ENCODE measurements at places on chromosomes 13 and 19.

- DNase-seq, result peak; percentile 30
These were observed 76.6 kb upstream of the POMP start for GRCh38 chr13:28582225-28582891.

GRCh38 chr13:54373211-54373610 lies 1344.6 kb downstream of the OLFM4 start:
- DNase-seq, result no peak

DNA sequence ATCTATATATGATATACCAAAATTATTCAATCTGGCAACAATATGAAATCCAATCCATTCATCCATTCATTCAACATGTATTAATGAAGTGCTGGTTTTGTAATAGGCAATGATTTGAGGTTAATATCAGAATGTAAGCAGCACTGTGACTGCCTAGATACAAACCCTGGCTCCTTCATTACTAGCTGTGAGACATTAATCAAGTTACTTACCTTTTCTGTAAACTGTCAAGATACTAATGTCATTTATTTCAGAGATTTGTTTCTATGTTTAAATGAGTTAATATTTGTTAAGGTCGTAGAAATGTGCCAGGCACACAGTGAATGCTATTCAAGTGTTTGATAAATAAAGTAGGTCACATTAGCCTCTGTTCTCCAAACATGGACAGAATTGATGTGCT lies 40.9 kb downstream of the CLDN10 start:
- DNase-seq, result no peak

DNA sequence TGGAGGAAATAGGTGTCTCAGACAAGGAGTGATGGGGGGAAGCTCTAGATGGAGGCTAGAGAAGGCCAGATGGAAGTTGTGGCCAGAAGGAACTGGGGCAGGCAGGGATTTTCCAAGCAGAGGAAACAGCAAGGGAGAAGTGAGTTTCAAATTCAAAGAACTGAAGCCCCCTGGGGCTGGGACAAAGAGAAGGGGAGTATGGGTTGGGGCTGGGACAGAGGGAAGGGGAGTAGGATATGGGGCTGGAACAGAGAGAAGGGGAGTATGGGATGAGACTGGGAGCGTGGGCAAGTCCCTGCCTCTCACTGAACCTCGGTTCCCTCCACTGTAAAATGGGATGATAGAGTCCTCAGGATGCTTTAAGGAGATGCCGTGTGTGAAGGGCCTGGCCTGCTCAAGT lies 1.9 kb upstream of the GTF2F1 start:
- no peak for DNase-seq

- DNase-seq, result no peak
These were observed 27.7 kb downstream of the CYP2B6 start for GRCh38 chr19:41018736-41019290.

DNA sequence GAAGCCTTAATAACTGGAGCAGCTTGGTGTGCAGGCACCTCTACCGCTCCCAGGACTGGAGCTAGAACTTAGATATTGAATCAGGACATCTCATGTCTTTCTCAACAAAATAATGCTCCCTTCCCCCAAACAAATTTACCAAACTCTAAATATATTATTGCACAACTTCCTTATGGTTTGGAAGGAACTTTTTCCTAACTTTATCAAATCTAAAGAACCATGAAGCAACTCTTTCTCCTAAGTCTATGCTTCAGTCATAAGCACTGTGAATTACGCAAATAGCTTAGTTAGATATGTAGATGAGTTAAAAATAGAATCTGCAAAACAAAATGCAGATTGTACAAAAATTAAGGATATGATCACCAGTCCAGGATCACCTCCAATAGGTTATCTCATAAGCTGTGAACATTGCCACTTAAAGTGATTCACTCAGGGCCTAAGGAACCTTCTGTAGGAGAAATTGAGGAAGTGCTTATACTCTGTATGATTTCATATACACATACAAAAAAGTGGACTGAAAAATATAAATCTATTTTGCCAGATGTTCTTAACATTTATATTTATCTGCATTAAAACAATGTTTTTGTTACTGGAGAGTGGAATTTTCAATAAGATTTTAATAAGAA lies 20.4 kb upstream of the MAB21L1 start:
- DNase-seq, result peak; percentile 49

DNA sequence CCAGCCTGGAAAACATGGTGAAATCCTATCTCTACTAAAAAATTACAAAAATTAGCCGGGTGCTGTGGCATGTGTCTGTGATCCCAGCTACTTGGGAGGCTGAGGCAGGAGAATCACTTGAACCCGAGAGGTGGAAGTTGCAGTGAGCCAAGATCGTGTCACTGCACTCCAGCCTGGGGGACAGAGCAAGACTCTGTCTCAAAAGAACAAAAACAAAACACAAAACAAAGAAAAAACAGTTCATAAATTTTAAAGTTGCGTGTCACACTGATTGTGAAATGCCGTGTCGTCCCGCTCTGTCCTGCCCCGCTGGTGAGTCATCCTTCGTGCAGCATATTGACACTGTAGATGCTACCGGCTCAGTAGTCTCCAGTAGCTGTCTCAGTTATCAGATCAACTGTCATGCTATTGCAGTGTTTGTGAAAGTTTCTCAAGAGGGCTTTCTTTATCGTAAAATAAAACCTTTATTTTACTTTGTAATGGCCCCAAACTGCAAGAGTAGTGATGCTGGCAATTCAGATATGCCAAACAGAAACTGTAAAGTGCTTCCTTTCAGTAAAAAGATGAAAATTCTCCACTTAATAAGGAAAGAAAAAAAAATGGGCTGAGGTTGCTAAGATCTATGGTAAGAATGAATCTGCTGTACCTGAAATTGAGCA lies 36.4 kb upstream of the IGFL1 start:
- DNase-seq, result peak; percentile 26

DNA sequence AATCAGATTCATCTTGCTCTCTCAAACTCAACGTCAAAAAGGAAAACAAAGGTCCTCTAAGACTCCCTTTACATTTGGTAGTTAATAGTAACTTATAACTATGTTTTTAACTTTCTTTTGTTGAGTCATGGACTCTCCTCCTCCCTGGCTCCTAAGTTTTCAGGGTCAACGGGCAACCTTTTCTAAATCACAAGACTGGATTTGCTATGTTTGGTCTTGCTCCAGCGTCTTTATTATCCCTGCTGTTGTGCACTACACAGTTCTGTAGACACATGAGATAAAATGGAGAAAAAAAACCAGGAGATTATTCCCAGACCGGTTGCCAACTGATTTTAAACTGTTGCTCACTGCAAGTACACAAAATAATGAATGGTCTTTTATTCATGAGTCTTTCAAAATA lies 1.9 kb upstream of the ITM2B start:
- no peak for DNase-seq

DNA sequence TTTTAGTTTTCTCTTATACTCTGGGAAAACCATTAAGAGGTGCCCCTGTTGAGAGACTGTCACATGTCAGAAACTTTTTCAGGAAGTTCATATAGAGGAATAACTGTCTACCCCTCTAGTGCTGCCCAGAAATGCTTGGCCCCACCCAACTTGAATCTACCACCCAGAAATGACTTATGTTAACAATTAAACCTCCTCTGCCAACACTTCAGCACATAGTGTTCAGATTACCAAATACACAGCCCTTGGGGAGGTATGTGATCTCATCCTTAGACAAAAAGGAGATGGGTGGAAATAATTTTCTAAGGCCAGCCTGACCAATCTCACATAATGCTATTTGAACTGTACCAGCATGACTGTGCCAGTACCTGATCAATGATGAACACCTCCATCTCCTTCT lies 35.6 kb downstream of the CCDC169 start:
- DNase-seq, result no peak

DNA sequence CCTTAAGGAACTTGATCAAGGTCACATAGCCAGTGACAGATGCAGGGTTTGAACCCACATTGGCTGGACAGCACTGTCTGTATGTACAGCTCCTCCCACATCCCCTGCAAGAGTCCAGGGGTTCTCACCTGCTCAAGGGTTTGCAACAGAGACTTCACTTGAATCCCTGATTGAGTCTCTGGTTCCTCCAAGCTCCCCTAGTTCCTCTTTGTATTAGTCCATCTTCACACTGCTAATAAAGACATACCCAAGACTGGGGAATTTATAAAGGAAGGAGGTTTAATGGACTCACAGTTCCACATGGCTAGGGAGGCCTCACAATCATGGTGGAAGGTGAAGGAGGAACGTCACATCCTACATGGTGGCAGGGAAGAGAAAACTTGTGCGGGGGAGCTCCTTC lies 72.8 kb upstream of the CLDN10 start:
- DNase-seq, result no peak

DNA sequence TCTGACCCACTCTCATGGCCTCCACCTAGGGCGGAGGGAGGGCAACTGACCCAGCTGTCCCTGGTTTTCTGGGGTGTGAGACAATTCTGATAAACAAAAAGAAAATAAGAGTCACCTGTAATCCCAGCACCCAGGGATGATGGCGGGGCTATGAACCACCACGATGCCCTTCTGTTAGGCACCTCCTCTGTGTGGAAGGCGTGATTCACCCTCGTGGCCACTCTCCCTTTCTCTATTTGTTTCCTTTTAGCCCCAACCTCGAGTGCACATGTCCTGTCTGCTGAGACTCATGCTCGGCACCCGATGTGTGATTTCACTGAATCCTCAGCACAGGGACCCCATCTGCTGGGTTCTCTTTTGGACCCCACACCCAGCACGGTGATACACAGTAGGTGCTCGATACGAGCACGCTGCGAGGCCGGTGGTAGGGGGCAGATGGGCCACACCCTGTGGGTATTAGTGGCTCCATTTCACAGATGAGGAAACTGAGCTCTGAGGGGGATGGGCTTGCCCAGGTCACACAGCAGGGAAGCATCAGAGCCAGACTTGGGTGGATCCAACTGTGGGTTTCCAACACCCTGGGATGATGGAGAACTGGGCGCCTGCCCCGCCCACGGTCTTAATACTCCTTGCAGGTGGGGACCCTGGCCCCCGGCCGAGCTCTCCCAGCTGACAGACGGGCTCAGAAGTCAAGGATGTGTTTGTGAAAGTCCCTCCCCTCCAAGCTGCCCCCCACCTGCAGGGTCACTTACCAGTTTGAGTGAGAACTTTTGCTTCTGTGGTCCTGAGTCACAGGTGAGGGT lies 24.9 kb downstream of the VRK3 start:
- DNase-seq, result no peak

DNA sequence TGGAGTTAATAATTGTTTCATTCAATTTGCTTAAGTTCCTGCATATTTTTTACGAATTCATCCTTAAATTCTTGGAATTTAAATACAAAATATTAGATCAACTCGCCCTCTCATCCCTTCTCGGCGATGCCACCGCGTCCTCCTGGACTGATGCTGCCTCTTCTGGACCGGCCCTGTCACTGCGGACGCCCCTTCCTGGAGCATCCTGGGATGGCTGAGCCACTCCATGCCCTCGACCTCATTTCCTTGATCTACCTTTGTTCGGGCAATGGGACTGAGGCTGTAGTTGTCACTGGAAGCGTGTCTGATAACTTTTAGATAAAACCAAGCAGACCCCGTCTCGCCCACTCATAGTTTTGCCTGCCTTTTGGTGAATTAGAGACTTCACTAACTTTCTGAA lies 283.7 kb downstream of the TEX29 start:
- no peak for DNase-seq

DNA sequence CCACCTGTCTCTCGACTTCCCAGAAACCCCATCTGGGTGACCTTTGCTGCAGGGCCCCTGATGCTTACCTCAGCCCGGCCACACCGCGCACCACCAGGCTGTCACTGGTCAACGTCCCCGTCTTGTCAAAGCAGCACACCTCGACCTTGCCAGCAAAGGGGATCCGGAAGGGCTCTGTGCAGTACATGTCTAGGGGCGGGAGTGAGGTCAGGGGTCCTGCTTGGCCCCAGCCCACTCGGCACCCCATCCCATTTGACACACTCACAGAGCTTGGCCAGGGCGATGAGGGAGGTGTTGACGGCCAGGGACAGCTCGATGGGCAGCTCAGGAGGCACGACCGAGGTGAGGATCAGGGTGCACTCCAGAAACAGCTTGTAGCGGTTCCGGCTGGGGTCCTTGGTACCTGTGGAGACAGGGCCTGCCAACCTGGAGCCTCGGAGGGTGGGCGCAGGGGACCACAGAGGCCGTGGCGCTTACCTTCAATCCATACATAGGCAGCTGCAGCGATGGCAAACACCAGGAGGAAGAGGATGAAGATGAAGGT lies 8.4 kb downstream of the ATP13A1 start:
- DNase-seq, result no peak

- DNase-seq, result no peak
These were observed 4.7 kb downstream of the IL17D start for GRCh38 chr13:20708216-20708615.

DNA sequence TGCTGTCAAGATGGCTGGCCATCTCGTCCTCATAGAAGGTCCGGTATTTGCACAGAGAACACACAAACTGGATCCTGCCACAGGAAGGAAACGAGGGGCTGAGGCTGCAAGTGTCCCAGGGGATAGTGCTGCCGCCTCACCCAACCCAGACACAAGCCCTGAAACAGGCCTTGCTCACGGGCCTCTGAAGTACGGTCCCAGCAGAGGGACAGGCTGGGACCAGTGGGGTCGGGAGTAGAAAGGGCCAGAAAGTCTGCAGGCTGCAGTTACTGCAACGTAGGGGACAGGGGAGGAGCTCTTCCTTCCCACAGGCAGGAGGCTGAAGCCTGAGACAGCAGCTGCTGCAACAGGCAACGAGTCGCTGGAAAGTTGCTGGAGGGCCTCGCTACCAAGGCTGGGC lies 18.2 kb upstream of the AKAP8 start:
- DNase-seq, result no peak

GRCh38 chr19:48702701-48703100 lies 6.9 kb downstream of the FUT2 start:
- DNase-seq, result no peak

- peak; percentile 74 for DNase-seq
These were observed 198.4 kb downstream of the NDFIP2 start for GRCh38 chr13:79679334-79679733.

DNA sequence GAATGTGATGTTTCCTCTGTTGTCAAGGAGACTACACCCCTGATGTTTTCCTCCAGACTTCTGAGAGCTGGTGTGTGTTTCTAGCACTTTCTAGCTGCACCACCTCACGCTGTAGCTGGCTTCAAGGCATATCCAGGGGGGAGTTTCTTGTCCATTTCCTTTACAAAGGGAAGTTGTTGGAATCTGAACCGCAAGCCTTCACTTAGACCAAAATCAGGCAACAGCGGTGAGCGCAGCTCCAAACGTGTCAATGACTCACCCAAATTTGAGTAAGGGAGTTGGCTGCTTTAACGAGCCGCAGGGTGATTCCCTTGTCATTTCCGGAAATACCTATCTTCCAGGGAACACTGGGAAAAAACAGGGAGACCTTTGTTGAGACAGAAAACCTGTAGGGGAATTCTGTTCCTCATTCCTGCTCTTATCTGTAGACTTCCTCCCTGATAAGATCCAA lies 2.5 kb downstream of the LDLR start:
- peak; percentile 93 for DNase-seq

GRCh38 chr13:107715496-107715895 lies 499.8 kb downstream of the LIG4 start:
- no peak for DNase-seq
